ENCODE measurements at places on chromosomes 1 and 21. TPM values are rescaled to one million over a fixed set of nuclear protein-coding genes. Genes with fewer than 3 reads are reported as not detected.
A peak's percentile ranks its signal among the peaks of the same experiment; 100 is the strongest.

Gene TOE1
- polyA plus RNA-seq = 13.0 TPM

DNA sequence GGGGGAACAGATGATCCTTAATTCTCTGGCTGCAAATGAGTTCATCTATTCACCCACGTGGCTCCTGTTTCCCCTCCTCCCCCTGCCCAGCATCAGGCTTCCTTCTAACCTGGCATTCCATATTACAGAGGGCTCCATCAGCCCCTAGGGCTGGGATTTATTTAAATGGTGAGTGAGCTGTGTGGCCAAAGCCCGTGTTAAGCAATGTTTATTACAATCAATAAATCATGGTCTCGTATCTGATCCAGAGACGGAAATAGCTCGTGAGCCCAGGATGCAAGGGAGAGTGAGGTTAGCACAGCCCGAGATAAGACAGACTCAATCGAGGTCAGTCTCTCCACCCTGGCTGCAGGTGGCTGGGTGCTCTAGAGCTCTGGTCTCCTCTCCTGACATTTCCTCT, 43.1 kb upstream of the IGSF21 start:
- no peak for DNase-seq

GRCh38 chr1:12174924-12175810, 8.4 kb downstream of the TNFRSF1B start:
- peak; percentile 87 for DNase-seq

DNA sequence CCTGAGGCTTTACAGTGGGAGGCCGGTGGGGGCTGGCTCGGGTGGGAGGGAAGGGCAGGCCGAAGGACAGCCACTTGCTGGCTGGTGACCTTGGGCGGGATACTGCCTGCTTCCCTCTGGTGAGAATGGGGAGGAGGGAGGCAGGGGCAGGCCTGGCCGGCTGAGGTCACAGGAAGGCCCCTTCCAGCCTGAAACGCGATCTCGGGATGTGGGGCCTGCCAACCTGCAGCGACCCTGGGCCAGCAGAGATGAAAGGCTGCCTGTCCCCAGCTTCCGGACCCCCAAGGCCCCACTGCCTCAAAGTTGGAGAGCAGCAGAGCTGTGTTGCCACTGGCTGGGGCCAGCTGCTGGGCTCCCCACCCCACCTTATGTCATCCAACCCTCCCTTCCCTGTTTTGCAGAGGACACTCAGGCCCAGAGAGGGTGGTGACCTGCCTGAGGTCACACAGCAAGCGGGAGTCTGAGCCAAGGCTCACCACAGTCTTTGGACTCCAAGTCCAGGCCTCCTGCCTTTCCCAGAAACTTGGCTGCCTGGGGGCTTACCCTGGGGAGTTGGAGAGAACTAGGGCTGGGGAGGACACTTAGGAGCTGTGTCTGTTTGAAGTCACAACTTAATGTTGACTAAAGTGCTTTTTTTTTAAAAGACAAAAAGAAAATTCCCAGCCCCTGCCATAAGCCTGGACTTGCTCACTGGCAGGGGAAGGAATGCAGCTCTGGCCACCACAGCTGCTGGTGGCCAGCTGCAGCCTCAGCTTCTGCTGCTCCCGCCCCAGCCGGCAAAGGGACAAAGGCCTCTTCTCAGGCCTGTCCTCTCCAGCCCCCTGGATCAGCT, 14.8 kb upstream of the WASF2 start:
- peak; percentile 83 for DNase-seq

Gene CTXND2
- not detected for polyA plus RNA-seq

DNA sequence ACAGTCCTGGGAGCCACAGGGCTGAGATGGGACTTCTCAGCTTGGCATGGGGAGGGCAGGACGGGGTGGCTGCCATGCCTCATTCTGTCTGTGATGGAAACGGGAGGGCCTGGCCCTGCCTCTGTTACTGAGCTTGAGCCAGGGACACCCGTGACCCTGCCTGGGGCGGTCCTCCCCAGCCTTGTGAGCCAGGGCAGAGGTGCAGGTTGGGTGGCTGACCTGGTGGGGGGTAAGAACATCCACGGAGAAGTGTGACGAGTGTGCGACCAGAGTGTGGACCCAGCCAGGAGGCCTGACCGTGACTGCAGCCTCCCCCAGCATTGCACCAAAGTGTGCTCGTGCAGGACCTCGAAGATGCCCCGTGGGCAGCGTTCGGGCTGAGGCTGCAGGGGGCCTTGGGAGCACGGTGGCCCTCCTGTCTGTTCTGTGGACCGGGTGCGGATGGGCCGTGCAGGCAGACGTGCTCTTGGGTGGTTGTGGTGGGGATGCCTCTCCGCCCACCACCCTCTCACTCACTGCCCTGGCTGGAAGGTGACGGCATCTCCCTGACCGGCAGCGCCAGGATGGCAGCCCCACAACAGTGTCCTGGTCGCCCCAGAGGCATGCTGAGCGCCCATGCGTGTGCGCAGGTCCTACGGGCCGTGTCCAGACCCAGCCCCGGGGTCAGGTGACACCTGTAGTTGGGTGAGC, 45.4 kb downstream of the SKI start:
- no peak for DNase-seq

- DNase-seq = no peak
Observed at GRCh38 chr1:162832470-162832869, 28.5 kb downstream of the CCDC190 start.

DNA sequence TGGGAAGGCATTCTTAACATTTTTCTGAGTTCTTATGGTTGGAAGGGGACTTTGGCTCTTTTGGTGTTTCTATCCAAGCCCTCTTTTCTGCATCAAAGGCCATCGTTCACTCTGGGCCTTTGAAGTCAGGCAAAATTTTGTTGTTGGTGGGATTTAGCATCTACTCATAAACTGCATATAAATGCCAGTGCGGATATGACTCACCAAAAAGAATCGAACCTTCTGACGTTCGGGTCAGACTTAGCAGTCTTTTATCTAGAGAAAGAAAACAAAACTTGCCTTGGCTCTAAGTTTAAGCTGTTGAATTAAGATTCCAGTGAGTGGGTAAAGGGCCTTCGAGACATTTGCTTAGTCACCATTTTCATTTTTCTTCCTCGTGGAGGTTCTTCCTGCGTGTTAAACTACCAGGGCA, 51.4 kb downstream of the EVA1C start:
- no peak for DNase-seq

Gene TMEM52
- 2.4 TPM for polyA plus RNA-seq

Gene CIART
- 8.7 TPM for polyA plus RNA-seq

- DNase-seq = no peak
Observed at GRCh38 chr1:22712502-22713271, 2.0 kb downstream of the EPHB2 start.

Gene FAM72D
- 2.4 TPM for polyA plus RNA-seq

- no peak for DNase-seq
Observed at GRCh38 chr1:94951509-94952208, 24.7 kb upstream of the CNN3 start.

Gene ITLN1
- 0.60 TPM for polyA plus RNA-seq

Gene HRNR
- 0.24 TPM for polyA plus RNA-seq

GRCh38 chr1:205294175-205294917, 27.2 kb downstream of the NUAK2 start:
- DNase-seq = no peak

DNA sequence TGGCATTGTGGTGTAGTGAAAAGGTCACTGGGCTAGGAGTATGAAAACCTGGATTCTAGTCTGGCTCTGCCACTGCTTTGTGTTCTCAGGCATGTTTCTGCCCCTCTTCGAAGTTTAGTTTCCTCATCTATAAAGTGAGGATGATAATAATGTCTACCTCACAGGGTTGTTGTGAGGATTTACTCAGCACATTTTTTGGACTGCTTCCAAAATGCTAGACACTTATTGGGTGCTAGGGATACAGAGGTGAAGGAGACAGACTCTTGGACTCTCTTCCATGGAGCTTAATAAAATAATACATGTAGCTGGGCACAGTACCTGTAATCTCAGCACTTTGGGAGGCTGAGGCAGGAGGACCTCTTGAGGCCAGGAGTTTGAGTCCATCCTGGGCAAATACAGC, 3.6 kb downstream of the KIF2C start:
- DNase-seq = no peak

DNA sequence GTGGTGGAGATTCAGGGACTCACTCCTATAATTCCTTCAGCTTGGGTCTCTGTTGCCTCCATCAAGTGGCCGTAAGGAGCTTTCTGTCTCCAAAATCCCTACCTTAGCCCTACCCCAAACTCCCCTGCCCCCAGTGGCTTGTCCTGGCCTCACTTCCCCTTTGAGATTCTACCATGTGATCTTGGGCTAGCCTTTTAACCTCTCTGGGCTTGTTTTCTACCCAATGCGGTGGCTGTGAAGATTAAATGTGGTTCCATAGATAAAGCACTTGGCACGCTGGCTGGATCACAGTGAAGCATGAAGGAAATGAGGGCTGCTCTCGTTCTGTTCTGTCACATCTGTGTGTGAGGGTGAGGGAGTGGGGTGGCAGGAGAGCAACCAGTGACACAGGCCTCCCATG, 43.6 kb downstream of the FAAH start:
- no peak for DNase-seq

DNA sequence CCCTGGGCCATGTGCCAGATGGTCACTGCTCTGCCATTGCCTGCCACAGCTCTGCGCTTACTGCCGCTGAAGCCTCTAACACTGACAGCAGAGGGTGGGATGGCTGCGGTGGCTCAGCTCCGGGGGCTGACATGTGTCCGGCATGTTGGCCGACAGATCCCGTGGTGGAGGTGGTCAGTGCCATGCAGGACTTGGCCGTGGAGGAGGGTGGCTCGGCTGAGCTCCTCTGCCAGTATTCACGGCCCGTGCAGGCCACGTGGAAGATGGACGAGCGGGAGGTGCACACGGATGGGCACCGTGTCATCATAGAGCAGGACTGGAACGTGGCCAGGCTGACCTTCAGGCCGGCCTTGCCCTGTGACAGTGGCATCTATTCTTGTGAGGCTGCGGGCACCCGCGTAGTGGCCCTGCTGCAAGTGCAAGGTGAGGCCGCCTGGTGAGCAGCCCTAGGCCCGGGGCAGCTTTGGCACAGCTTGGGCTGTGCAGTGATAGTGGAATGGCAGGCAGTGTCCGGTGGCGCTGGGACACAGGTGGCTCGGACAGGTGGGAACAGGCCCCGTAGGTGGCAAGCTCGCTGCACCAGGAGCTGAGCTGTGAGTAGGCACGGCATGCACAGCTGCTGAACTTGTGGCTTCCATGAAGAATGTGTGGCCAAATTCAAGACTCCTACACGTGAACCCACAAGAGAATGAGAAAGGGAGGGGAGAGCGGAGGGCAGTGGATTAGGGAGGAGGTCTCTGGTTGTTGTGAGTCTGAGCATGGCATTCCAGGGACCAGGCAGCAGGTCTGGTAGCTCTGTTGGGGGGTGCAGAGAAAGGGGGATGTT, 91.8 kb downstream of the TRIM11 start:
- DNase-seq = no peak

- DNase-seq = no peak
Observed at GRCh38 chr21:8993284-8993942, 1528.0 kb upstream of the TPTE start.

DNA sequence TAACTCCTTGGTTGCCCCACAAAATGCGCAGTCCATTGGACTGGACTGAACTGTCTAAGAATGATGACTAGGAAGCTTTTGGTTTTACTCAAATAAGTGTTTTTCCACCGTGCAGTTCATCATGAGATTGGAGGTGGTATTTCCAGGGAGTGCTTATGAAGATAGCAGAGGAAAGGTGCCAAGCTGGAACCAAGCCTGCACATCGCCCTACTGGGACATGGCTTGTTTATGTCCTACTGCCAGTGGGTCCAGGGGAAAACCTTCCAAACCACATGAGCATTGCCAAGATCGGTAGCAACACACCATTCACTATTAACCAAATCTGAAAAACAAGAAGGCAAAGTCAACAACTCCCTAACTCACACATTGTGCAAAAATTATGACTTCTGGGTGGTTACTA, 54.7 kb upstream of the DSCAM start:
- no peak for DNase-seq

GRCh38 chr1:114088392-114089299, 65.0 kb downstream of the SYT6 start:
- no peak for DNase-seq

DNA sequence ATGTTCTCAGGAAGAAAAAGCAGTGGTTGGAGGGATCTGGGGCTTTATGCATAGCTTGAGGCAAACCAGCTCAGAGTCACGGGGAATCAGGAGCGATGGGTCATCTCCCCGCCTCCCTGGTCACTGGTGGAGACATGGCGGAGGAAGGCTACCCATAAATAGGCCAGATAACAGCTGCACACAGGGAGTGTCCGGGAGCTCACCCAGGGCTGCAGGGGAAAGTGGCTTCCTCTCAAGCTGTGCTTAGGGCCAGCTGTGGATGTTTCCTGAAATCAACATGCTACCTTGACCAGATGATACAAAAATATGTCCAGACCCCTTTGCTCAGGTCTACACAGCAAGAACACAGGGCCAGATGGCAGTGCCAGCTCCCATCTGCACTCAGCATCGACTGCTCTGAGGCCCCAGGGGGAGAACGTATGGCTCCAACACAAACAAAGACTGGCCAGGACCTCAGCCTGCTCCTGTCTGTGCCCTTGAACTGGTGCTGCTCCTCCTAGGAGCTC, 27.1 kb upstream of the RERE start:
- no peak for DNase-seq

- peak; percentile 36 for DNase-seq
Observed at GRCh38 chr1:28775121-28775942, 36.6 kb upstream of the OPRD1 start.

GRCh38 chr1:22827666-22828483, 117.2 kb downstream of the EPHB2 start:
- DNase-seq = no peak

- no peak for DNase-seq
Observed at GRCh38 chr1:225026701-225027100, 97.2 kb downstream of the DNAH14 start.

Gene NEK2
- polyA plus RNA-seq = 15.3 TPM

DNA sequence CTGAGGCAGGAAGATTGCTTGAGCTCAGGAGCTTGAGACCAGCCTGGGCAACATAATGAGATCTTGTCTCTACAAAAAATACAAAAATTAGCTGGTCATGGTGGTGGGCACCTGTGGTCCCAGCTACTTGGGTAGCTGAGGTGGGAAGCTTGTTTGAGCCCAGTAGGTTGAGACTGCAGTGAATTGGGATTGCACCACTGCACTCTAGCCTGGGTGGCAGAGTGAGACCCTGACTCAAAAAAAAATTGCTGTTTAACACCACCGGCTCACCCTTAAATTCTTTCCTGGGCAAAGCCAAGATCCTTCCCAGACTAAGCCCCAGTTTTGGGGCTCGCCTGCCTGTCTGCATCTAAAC, 6.6 kb upstream of the NSUN4 start:
- no peak for DNase-seq

Gene SUSD4
- 29.2 TPM for polyA plus RNA-seq

DNA sequence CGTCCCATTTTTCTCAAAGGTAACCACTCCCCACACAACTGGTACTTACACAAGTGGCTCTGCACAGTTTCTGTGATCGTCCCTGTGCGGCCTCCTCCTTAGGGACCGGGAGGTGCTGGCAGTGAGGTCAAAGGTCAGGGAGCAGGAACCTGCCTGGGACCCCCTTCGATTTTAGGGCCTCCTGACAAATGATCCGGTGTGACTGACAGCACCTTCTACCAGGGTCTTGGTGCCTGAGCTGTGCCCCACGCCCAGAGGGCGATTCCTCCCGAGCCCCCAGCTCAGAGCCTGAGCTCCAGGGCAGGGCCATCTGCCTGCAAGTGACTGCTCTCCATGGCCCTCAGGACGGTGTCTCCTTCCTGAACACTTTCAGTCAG, 11.8 kb upstream of the TMEM240 start:
- DNase-seq = no peak

Gene LRRC71
- polyA plus RNA-seq = 1.1 TPM

GRCh38 chr1:159406821-159407220, 25.2 kb upstream of the OR10J4 start:
- no peak for DNase-seq
